ENCODE measurements at places on chromosomes 3 and 15.

DNA sequence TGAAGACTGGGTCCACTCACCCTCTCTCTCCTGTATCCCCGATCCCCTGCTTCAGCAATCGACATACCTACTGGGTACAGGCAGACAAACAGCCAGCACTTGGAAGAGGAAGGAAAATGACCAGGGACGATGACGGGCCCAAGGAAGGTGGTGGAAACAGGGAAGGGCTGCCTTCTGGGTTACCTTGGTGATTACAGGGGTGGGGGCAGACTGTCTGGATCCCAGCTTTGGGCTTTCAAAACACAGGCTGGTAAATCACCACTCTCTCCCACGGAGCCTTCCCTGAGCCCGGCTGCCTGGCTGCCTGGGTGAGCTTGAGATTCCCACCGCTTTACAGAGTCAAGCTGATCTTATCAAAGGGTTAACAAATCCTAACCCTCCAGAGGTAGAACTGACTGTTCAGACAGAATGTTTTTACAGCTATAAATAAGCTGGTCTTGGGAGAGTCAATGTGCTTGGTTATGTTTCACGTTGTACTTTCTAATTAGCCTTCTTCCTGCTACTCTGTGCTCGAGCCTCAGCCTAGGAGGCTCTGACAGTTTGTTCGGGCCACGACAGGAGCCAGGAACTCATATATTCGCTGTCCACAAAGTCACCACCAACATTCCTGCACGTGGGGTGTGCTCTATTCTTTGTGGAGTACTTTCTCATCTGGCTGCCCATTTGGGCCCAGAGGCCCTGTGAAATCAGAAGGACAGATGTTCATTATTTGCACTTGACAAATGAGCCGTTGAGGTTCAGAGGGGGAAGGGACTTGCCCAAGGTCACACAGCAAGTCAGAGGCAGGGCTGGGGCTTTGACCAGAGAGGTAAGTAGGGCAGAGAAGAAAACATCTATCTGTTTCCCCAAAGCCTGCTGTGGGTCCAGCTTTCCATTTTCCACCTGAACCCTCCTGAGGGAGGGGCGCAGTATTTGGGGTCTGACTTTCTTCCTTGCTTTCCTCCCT is 63.5 kb downstream of the FEM1B start:
- DNase-seq: no peak

GRCh38 chr3:182568876-182569275 is 224.4 kb upstream of the ATP11B start:
- DNase-seq: no peak

DNA sequence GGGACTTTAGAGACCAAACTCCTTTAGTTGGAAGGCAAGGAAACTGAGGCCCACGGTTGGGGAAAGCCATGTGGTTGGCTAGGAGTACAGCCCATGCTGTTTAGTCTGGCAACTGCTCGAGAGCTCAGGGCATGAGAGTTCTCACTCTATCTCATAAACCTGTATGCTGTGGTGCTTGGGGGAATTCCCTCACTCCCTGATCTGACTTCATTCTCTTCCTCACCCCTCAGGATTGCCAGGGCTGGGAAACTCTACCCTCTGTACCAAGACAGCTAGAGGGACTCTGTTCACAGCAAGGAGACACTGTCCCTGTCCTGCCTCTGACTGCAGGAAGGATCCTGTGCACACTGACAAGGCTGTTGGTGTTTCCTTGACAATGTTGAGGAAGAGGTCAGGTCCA is 230.2 kb downstream of the ZNF621 start:
- DNase-seq: no peak

DNA sequence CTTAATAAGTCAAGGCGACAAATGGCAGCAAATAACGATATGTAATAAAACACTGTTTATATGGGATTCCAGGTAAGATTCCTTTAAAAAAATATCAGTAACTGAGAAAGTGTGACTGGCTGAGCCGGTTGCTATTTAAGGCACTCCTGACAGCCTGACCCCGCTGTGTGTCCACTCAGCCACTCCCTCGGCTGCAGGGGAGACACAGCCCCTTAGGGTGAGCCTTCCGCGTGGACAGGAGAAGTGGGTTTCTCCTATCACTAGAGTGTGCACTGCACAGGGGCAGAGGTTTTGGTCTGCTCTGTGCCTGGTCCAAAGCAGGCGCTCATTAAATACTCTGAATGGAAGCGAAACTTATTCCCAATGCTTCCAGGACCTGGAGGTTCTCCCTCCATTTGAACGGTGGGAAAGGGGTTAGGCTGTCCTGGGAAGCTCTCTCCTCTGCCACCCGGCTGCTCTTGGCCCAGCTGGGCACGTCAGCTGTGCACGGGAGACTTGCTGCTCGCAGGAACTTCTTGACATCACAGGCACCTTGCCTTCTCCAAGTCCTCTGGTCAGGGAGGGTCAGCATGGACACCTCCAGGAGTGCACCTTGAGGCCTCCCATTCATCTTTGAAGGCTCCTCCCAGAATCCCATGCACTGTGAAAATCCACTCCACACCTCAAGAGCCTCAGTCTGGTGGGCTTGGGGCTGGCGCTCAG is 43.3 kb upstream of the SLCO2A1 start:
- no peak for DNase-seq

GRCh38 chr3:194046995-194047645 is 88.8 kb upstream of the HES1 start:
- DNase-seq: no peak

GRCh38 chr15:84973492-84974460 is 7.9 kb upstream of the PDE8A start:
- DNase-seq: peak; percentile 53

GRCh38 chr3:117887901-117888300 is 1146.7 kb downstream of the IGSF11 start:
- no peak for DNase-seq
